ENCODE measurements at places on chromosomes 1 and 21. TPM values are rescaled to one million over a fixed set of nuclear protein-coding genes. Genes with fewer than 3 reads are reported as not detected.

The FAM3B gene
- not detected for total RNA-seq

The ZNF593OS gene
- total RNA-seq: not detected

The HORMAD1 gene
- not detected for total RNA-seq

The SLC6A9 gene
- total RNA-seq: 13.4 TPM

The NCAM2 gene
- not detected for total RNA-seq

The TMIGD3 gene
- not detected for total RNA-seq

DNA sequence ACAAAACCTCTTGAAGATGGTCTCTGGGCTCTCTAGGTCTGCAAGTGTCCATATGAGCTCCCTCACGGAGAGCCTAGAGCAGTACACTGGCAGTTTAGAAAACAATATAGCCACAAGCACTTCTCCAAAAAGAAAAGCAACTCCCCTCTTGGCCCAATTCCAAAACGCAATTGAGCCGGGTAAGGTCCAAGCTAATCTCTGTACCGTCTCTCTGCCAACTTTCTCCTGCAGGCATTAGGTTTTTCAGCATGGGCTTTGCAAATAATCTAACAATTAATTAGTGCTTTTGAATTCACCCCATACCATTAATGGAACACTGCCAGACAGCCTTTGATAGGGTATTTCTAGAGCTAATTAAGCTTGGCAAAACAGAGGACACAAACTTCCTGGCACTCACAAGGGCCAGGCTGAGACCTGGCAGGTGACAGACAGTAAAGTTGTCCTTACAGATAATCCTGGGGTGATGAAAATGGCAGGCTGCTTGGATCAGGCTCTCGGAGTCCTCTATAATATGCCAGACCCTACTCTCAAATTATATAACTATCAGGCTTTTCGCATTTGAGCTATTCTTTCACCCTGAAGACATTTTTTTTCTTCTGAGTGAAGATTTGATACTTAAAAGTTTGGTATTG, 39.8 kb downstream of the TGFBR3 start:
- DNase-seq: no peak
- no peaks in the 10 kb centered on the region for H3K36me3 ChIP-seq
- H3K27me3 ChIP-seq: no peaks in the 10 kb centered on the region
- H3K4me3 ChIP-seq: no peak overlapping the region
- H3K27ac ChIP-seq: no peak overlapping the region
- peaks cover 9% of the 10 kb centered on the region for H3K4me1 ChIP-seq

- peaks cover 79% of the 10 kb centered on the region for H3K4me1 ChIP-seq
- peaks cover 17% of the 10 kb centered on the region for H3K36me3 ChIP-seq
- peak overlapping the region; percentile 68 for H3K4me3 ChIP-seq
- no peak for DNase-seq
- H3K27ac ChIP-seq: peak overlapping the region; percentile 92
- H3K27me3 ChIP-seq: no peaks in the 10 kb centered on the region
Observed at GRCh38 chr1:92583821-92584760, 97.4 kb upstream of the GFI1 start.

DNA sequence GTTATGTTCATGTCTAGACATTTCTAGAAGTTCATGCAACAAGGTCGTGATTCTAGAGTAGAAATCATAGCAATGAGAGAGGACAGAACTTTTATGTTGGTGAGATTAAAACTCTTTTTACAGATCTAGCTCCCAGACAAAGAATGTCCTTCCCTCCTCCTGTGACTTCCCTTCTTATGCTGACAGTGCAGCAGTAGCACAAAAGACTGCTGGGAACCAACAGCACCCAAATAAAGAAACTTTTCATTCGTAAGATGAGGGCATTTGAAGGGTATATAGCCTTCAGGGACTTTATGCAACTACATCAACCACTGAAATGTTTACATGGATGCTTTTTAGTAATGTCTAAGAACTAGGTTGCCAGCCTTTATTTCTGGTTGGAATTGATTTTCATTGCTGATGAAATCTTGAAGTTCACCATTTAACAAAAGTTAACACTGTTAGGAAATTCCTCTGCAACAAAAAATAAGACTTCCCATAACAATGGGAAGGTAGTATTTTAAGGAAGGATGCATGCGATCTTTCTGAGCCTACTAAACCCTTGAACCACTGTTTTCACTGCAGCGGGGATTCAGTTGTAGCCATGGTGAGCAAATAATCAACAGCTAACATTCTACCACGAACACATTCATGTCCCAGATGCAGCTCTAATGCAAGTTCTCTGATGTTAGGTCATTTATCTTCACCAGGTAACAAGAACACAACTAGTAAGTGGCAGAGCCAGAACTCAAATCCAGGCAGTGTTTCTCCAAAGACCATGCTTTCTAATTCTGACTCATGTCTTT, 672.8 kb downstream of the PTPRC start:
- peaks cover 38% of the 10 kb centered on the region for H3K4me1 ChIP-seq
- no peak overlapping the region for H3K27ac ChIP-seq
- no peak overlapping the region for H3K4me3 ChIP-seq
- peaks cover 14% of the 10 kb centered on the region for H3K27me3 ChIP-seq
- DNase-seq: no peak
- no peaks in the 10 kb centered on the region for H3K36me3 ChIP-seq

DNA sequence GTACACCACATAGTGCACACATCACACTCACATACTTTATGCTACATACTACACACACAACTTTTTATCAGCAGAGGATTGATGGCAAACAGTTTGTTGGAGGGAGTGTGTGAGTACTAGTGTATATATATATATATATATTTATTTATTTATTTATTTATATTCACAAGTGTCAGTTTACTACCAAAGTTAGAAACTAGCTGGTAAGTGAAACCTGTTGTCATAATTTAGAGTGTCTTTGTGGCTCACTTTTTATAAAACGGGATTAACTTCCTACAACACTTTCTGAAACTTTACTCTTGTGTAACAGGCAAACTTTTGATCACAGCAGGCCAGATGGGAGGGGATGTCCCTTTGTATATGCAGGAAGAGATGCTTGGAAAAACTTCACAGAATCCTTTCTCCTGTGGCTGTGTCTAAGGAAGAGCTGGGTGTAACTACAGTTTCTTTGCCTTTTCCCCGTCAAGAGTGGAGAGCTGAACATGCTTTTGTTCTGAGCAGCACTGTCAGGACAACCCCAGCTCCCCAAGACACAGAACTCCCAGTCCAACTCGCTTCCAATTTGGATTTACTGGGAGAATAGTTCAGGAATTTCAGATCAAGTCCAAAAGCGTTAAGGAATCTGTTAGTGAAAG, 1.9 kb upstream of the SAMD13 start:
- peaks cover 3% of the 10 kb centered on the region for H3K27me3 ChIP-seq
- H3K4me1 ChIP-seq: peaks cover 40% of the 10 kb centered on the region
- DNase-seq: no peak
- no peaks in the 10 kb centered on the region for H3K36me3 ChIP-seq
- peak overlapping the region; percentile 87 for H3K27ac ChIP-seq

DNA sequence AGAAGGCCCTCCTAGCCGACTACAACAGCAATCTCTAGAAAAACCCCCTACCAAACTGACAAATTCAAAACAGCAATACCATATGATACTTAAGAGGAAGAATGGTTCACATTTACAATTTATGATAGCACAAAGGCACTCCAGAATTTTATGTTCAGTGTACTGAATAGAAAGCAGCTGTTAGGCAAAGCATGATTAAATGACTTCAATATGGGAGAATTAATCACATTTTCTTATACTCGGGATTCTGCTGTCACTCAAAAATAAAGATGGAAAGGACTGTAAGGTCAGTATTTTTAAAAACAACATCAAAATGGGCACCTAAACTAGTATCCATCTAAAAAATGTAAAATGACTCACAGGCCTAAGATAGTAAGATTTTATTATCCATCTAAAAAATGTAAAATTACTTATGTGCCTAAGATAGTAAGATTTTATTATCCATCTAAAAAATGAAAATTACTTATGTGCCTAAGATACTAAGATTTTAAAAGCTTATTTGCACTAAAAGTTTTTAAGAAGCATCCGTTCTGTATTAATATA, 198.5 kb downstream of the SMYD3 start:
- H3K27ac ChIP-seq: no peak overlapping the region
- H3K4me1 ChIP-seq: no peaks in the 10 kb centered on the region
- no peaks in the 10 kb centered on the region for H3K27me3 ChIP-seq
- DNase-seq: no peak
- H3K36me3 ChIP-seq: peaks cover 9% of the 10 kb centered on the region

- no peak overlapping the region for H3K4me3 ChIP-seq
- H3K27me3 ChIP-seq: no peaks in the 10 kb centered on the region
- H3K4me1 ChIP-seq: peaks cover 40% of the 10 kb centered on the region
- DNase-seq: no peak
- peak overlapping the region; percentile 51 for H3K27ac ChIP-seq
Observed at GRCh38 chr1:92459871-92460320, 26.8 kb downstream of the GFI1 start.

DNA sequence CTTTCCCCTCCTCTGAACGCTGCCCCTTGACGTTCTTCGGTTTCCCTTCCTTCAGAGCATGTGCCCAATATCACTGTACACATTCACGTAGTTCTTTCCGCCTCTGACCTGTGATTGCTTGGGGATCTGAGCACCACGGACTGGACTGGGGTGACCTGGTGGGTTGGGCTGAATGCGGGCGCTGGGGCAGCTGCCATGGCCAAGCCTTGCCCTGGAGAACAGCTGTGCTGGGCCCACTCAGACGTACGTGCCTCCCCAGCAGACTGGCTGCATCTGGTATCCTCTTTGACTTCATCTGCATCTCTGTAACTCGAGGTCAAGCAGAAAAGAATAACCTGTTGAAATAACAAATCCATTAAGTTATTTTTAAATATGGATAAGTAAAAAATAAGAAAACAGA, 35.1 kb upstream of the DISC1 start:
- no peaks in the 10 kb centered on the region for H3K36me3 ChIP-seq
- DNase-seq: no peak
- H3K27ac ChIP-seq: no peak overlapping the region
- H3K4me3 ChIP-seq: no peak overlapping the region
- H3K27me3 ChIP-seq: no peaks in the 10 kb centered on the region

GRCh38 chr1:111203681-111204200, 3.3 kb upstream of the DENND2D start:
- no peaks in the 10 kb centered on the region for H3K27me3 ChIP-seq
- DNase-seq: peak; percentile 92
- peak overlapping the region; percentile 96 for H3K4me3 ChIP-seq

DNA sequence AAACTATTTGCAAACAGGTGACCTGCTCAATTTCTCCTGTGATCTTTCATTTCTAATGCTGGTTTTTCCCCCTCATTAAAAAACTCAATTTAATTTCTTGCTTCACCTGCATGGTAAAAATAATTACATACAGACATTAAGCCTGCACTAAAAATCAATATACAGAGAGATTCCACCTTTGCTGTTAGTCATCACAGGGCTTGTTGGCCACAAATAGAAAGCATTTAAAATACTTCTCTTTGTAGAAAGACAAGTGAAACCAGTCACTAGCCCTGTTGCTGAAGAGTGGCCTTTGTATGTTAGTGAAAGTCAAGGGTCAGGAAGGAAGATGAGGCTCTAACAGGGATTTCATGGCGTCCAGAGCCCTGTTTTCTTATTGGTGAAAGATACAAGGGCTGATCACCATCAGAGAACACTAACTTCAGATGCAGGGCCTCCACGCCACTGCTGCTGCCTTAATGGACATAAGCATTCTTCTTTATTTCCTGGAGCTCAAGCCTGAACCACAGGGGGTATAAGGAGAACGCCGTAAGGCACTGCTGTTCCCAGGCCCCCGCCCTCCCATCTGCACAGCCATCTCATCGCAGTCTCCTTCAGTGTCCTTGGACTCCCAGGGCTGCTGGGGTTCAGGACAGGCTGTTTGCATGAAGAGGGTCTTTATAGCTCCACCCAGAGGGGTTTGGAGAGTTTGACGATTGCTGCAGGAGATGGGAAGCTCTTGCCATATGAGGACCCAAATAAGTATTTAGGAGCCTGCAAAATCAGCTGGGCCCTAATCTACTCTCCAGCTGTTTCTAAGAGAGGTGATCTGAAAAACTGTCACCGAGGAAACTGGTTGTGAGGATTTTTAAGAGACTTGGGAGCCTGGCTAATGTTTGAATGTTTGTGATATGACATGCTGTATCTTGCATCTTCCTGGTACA, 117.3 kb upstream of the IRF2BP2 start:
- peaks cover 91% of the 10 kb centered on the region for H3K4me1 ChIP-seq
- peak overlapping the region; percentile 12 for H3K4me3 ChIP-seq
- H3K36me3 ChIP-seq: peaks cover 2% of the 10 kb centered on the region
- DNase-seq: no peak
